ENCODE measurements at places on chromosomes 7 and 10.

DNA sequence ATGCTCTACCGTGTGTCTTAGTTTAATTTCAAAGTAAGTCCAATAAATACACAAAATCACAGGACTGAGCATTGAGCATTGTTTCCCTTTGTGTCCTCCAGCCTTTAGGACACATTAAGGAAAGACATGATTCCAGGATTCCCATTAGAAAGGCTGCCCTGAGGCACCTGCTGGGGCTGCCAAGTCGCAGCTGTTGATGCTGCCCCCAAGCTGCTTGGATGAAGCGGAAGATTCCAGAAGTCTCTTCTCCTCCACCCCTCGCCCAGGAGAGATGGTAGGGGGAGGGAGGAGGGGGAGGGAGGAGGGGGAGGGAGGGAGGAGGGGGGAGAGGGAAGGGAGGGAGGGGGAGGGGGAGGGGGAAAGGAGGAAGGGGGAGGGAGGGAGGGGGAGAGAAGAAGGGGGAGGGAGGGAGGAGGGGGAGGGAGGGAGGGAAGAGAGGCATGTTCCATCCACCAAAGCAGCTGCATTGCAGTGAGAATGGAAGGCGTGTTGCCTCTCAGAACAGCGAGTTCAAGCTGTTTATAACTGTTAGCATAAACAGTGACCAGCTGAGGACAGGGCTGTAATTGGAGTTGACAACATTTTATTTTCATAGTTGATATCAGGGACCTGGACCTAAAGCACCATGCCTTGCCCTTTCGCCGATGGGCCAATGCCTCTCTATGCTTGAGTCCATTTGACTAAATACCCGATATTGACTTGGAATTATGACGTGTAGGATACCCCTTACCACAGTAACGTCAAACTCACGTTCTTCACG lies 67.3 kb downstream of the DIP2C start:
- no peak for DNase-seq

- no peak for DNase-seq
These were observed 35.2 kb upstream of the BMPR1A start for GRCh38 chr10:86721232-86721631.

DNA sequence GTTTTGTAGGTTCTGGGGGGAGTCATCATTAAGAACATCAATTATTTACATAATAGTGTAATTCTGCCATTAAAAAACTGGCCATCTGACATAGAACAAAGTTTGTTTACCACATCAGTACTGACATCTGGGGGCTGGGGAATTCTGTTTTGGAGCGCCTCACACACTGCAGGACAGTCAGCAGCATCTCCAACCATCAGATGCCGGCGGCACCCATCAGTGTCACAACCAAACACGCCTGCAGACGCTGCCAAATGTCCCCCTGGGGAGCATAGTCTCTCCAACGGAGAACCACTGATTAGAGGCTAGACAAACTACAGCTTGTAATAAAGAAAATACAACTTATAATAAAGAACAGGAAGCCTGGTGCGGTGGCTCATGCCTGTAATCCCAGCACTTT lies 26.0 kb downstream of the GNA12 start:
- DNase-seq = no peak

DNA sequence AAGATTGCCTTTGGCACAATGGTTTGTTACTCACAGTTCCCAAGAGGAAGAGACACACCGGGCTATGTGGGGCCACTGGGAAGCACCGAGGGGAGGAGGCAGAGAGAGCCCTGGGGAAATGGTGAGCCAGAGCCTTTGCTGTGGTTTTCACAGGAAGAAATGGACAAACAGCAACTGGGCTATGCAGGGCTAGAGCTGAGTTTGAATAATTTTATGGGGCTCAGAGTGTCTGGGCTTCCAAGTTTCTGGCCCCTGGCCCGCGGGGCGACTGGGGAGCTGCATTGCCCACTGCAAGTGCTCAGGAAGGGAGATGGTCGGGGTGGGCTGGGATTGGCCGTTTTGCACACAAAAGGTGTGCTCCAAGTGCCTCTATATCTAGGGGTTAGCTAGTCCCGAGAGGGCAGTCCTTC lies 92.6 kb downstream of the CHST15 start:
- no peak for DNase-seq

GRCh38 chr10:675532-675931 lies 13.9 kb downstream of the DIP2C start:
- no peak for DNase-seq

DNA sequence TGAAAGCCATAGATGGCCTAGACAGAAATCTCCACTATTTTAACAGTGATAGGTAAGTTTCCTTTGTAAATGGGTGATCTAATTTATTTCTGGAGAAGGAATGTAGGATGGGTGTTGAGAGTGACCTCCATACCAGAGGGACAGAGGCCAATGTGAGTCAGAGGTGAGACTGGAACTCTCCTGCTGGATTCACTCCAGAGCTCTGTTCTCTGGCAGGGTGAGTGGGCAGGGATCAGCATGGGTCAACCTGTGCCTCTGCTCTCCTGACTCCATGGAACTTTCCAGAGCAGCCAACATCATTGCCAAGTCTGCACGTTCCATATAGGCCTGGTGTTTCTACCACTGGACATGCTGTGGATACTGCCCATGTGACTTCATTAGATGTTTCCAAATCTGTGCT lies 11.4 kb downstream of the AKR1C3 start:
- no peak for DNase-seq

- DNase-seq = no peak
These were observed 27.1 kb downstream of the MET start for GRCh38 chr7:116698930-116699721.
